Stimulated activated CD8-positive, alpha-beta memory T cell treated with anti-CD3 and anti-CD28 coated beads, Interleukin-7, amount 100 ng/mL, for 1 hour (primary cell): ENCODE measurements at places on chromosomes 13 and 19.

- DNase-seq: no peak
These were observed 524.6 kb downstream of the EFNB2 start for GRCh38 chr13:106010836-106011235.

GRCh38 chr13:111049791-111050538 is 65.1 kb upstream of the ARHGEF7 start:
- DNase-seq: no peak

- no peak for DNase-seq
These were observed 7.3 kb upstream of the CCNE1 start for GRCh38 chr19:29804493-29804892.

GRCh38 chr19:41540041-41540695 is 35.8 kb upstream of the CEACAM21 start:
- DNase-seq: no peak

DNA sequence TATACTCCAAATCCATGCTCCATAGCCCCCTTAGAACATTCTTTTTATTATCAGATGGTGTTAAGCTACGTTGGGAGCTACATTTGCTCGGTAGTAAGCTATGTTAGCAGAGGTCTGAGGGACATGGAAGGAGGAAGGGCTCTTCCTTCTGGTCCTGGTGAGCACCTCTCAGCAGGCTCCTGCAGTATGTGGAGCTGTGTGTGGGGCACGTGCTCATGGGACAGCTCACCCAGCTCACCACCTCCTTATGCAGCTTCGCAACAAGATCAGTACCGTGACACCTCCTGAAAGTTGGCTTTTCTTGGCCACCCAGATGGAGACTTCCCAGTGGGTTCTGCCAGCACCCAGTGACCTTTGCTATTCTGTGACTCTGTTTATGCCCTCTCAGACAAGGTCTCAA is 400.5 kb upstream of the SLC10A2 start:
- DNase-seq: no peak

DNA sequence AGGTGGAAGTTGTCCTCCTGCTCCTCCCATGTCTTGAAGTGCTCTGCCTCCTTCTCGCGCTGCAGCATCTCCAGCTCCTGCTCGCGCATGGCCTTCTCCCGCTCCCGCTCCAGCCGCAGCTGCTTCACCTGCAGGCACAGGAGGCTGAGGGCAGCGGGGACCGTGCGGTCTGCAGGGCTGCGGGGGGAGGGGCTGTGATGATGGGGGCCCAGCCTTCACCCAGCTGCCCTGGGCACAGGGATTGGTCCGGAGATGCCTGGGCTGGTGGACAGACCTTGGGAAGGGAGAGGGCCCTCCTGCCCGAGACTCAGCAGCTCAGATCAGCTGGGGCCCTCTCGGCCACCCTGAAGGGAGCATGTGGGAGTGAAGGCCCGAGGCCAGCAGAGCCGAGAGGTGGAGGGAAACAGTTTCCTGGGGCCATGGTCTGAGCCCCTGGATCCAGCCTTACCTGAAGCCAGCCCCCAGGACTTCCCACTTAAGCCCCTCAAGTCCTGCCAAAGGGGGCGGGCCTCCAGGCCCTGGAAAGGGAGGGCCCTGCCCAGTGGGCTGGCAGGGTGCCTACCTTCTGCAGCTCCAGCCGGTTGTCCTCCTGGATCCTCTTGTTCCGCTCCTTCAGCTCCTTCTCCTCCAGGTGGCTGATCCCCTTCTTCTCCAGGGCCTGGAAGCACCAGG is 6.3 kb downstream of the CACTIN start:
- no peak for DNase-seq

- no peak for DNase-seq
These were observed 6.4 kb downstream of the LHB start for GRCh38 chr19:49010453-49010852.

DNA sequence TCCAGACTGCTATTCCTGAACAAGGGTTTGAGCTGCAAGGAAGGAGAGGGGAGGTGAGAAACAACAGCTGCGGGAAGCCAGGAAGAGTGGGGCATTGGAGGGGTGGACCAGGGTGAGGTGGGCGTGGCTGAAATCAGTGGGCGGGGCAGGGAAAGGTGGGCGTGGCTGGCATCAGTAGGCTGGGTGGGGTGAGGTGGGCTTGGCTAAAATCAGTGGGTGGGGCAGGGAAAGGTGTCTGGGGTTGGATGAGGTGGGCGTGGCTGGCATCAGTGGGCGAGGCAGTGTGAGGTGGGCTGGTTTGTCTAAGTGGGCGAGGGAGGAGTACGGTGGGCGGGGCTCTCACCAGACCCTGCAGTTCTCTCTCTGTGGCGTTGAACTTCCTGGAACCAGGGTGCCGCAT is 87.6 kb downstream of the MUC16 start:
- DNase-seq: no peak

DNA sequence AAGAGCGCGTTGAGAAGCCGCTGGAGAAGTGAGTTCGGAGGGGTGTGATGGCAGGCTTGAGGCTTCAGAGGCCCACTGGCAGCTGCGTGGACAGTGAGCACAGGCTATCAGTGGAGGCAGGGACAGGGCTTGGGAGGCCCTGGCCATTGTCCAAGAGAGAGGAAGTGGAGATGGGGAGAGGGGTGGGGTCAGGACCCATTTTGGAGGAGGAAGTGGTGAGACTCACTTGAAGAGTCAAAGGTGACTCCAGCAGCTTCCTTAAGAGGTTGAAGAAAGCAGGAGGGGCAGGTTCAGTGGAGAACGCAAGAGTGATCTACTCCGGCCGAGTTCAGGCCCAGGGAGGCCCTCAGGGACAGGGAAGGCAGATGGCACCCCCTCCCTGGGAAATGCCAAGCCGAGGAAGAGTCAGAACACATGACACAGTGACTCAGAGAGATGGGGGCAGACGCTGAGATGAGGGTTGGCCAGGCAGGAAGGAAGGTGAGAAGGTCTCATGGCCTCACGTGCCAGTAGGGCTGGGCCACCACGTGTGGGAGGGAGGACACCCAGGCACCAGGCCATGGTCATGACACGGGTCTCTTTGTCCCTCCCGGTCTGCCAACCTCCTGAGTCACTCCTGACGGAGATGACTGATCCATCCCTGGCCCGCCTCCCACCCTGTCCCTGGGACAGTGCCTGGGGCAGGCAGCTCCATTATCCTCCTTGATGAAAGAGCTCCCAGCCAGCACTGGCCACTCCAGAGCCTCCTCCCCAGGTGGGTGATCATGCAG is 10.1 kb upstream of the CD22 start:
- DNase-seq: no peak
